ENCODE measurements at places on chromosomes 3 and 15.

- no peak for DNase-seq
These were observed 45.4 kb upstream of the ROPN1 start for GRCh38 chr3:124037326-124037725.

GRCh38 chr3:14404631-14405359, 2.4 kb downstream of the SLC6A6 start:
- DNase-seq, result no peak

DNA sequence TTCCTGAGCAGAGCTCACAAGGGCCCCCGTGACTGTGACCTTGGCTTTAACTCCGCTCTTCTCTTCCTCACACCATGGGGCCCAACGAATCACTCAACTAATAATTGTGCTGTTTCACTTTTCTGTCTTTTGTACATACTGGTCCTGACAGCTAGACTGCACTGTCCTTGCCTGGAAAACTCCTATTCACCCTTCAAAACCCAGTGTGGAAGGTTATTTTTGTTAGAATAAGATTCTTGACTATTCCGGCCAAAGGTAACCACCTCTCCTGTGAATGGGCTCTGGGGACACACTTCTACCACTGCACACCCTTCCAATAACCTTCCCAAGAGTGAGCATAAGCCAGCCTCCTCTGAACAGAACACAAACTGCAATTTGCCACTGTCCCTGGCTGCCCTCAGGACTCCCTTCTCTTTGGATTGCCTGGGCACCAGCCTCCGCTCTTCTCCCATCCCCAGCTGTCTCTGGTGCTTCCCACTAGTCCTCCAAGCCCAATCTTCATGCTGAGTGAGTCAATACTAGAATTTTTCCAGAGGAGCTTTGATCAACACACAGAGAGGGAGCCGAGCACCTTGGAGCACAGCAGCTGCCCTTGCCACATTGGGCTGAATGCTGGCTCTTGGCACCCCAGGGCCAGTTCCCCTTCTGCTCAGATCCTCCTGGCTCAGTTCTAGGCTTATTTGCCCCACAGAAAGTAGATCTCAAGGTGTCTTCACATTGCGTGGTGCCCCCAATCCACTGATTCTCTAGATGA, 2.1 kb downstream of the SCN5A start:
- DNase-seq, result no peak

DNA sequence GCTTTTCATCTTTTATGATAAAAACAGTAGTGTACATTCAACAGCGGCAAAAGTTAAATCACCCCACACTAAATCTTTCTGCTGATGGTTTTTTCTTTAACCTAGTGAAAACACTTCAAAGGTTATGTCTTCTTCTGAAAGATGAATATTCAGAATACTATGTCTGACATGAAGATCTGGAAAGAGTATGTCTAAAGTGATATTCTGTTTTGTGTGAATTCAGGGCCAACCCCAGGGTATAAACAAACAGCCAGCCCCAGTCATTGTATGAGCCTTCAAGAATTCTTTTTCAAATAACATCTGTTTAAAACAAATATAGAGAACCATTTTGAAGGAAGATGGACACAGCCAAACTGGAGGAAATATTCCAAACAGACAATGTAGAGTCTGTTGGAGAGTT, 581.0 kb upstream of the NAALADL2 start:
- no peak for DNase-seq

DNA sequence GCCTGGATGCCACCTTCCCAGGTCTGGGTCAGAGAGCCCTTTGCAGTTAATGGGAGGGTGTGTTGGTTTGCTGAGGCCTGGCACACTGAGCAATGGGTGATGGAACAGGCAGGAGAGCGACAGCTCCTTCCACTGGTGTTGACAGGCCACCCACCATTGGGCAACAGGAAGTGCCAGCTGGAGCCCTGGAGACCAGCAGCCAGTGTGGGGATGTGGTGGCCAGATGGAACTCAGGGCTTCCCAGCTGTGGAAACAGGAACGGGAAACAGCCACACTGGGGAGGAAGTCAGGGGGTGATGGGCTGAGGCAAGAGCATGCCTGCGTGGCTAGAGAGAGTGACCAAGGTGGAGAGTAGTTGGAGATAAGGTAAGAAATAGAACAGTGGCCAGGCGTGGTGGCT, 9.3 kb downstream of the PSTPIP1 start:
- no peak for DNase-seq

GRCh38 chr3:140809316-140809715, 131.5 kb downstream of the TRIM42 start:
- DNase-seq, result no peak

GRCh38 chr3:175640958-175641357, 781.8 kb downstream of the NAALADL2 start:
- no peak for DNase-seq

DNA sequence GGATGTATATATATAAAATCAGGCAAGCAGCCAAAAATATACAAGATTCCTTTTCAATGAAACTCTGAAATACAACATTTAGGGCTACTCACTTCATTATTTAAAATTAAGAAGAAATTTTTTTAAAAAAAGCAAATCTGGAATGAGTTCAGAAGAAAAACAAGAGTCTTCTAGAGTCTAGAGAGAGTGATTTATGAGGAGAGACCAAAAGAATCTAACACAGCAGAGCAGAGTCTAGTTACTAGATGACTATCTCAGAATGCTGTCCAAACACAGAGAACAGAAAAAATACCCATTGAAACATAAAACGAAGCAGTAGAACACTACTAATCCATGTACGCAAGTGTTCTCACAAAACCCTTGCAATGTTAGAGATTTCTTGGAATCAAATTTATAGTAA, 275.2 kb upstream of the CBLB start:
- DNase-seq, result no peak

- no peak for DNase-seq
These were observed 167.4 kb downstream of the OSBPL10 start for GRCh38 chr3:31813686-31814085.

GRCh38 chr3:131608741-131609140, 106.0 kb upstream of the MRPL3 start:
- DNase-seq, result no peak

GRCh38 chr3:52183786-52184445, 14.0 kb upstream of the ALAS1 start:
- no peak for DNase-seq

- DNase-seq, result no peak
These were observed 909 bp upstream of the GPD1L start for GRCh38 chr3:32105291-32106131.

DNA sequence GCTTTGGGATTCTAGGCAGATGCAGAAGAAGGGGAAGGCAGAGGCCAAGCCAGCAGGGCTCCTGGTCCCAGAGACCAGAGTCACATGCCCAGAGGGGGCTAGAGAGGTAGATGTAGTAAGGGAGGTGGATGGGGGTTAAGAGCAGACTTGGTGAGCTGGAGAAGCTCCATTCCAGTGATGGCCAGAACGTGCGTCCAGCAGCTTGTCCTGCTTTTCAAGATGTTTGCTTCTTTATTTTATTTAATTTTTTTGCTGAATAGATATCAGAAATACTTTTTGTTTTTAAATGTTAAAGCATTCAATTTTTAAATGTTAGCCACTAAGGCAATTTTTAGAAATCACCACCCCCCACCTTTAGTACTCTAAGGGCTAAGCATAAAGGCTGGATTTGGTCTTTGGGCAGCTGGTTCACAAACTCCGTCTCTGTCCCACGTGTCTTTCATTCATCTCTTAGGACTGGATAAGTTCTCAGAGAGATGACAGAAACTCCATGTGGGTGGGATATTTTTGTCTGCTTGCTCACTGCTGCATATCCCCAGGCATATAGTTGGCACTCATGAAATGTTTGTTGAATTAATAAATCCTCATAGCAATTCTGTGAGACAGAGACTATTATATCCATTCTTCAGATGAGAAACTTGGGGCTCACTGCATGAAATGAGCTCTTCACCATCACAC, 6.7 kb downstream of the COLQ start:
- no peak for DNase-seq

DNA sequence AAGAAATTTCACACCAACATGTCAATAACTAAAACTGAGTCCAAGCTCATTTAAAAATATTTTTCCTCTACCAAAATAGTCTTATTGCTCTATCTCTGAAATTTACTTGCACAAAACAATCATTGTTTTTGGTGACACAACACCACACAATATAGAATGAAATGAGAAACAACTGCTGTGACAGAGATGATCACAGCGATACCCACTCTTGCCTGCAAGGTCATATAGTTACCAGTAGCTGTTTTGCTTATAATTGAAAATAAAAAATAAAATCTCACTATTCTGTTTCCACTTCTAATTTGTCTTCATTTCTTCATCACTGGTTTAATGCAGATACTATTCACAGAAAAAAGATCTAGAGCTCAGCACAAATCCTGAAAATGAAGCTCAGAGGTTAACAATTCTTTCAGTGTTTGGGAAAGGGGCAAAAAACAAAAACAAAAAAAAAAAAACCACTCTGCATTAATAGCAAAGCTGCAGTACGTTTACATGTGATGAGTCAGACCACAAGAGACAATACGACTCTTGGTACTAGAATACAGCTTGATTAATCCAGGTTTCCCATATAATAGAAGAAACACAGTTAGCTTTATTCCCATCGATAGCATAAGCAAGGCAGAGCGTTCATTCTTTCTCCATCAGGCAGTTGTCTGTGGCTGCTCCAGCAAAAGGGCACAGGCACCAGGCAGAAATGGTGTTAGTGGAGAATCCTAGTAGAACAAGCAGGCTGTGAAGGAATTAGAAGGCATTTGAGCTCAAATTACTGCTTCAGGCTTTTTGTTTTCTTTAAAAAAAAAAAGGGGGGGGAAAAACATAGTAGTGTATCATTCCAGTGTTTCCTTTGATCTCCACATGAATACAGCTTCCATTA, 773 bp downstream of the ANKRD28 start:
- no peak for DNase-seq

DNA sequence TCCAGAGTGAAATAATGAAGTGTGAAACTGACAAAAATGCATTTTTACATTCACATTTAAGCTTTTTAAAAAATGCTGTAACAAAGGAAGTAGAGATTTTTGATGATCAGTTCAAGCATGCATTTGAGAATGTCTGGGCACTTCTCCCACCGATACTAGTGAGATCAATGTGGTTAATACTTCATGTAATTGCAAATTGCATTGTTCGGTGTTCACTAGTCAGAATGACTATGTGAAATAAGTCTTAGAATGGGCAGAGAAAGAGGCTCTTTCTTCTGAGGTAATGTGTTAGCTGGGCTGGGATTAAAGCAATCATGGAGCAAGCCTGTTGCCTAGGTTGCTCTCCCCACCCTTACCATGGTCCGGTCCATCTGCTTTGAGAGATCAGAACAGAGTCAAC, 587.0 kb upstream of the GRM7 start:
- no peak for DNase-seq

DNA sequence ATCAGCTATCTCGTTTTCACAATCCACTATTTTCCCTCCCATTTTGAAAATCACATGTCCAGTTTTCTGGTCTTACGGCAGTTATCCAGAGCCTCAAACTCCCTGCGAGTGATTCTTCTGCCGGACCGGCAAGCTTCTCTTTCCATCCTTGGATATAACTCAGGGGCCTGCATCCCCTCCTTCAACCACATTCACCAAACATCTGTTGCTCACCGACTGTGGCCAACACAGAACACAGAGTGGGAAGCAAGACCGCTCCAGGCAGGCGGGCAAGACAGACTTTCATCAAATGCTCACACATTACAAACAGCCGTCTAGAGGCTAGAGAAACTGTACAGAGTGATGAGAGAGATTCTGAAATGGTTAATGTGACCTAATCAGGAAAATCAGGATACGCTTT, 7.6 kb upstream of the SLC12A8 start:
- no peak for DNase-seq

DNA sequence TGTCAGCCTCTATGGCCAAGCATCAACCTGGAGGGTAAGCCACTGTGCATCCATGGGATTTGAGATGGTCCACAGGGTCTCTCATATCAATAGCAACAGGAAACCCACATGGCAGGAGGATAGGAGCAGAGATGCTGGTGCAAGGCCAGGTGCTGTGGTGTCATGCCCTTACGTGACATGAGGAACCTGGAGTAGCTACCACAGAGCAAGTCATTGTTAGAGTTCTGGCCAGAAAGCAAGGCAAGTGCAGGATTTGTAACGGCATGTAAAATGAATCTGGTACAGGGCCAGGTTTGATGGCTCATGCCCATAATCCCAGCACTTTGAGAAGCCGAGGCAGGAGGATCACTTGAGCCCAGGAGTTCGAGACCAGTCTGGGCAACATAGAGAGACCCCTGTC, 14.8 kb upstream of the ZNF774 start:
- DNase-seq, result no peak

- DNase-seq, result no peak
These were observed 30.0 kb downstream of the MASP1 start for GRCh38 chr3:187261541-187261969.

DNA sequence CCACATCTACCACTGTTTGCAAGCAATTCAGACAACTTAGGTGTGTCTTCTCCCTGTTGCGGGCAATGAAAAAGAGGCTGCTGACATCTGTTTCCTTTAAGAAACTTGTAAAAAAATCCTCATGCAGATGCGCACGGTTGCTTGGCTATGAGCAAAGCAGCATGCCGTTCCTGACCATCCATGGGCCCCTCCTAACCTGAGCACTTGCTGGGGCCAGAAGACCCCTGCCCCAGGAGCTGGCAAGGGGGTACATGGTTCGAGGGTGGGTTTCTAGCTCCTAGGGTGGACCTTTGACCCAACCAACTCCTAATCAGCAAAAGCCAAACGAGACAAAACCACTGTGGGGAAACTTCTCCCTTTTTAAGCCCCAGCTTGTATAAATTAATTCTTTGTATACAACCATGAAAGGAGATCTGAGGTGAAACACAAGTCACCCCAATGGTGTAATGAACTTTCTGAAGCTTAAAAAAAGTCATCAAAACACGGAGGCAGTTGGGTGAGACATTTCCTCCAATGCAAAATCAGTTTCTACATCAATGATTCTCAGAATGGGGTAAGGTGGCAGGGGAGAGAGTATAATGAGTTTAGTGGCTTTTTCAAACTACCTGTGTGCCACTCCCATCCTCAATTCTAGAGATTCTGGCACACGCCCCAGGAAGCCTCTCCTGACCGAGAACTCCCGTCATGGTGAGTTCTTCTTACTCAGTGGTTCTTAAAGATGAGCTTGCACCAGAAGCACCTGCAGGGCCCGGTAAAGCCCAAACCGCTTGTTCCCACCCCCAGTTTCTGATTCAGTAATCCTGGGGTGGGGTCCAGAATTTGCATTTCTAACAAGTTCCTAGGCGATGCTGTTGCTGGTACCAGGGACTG, 44.1 kb downstream of the CPN2 start:
- no peak for DNase-seq

DNA sequence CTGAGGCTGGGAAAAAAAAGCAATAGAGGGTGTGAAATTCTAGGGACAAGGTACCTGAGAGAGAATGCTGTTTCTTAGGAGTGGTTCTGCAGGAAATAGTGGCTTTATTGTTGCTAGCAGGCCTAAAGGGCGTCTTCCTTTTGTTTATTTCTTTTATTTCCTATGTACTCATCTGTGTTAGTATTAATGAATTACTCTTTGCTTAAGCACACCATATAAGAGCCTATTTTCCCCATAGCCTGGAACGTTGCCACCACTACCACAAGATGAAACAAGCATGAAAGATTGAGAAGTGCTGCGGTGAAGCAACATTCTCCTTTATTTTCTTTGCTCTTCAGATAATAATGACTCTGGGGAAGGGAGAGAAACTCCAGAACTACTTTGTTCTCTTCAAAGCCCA, 21.3 kb upstream of the GOLIM4 start:
- DNase-seq, result no peak

- no peak for DNase-seq
These were observed 242.9 kb downstream of the LPP start for GRCh38 chr3:188396900-188397299.

GRCh38 chr15:85003593-85004312, 22.1 kb downstream of the PDE8A start:
- no peak for DNase-seq

Data from activated CD4-positive, alpha-beta T cell treated with anti-CD3 and anti-CD28 coated beads, Interleukin-2, amount 50 U/mL, for 4 hours (primary cell).